ENCODE measurements at places on chromosomes 11 and 22. TPM values are rescaled to one million over a fixed set of nuclear protein-coding genes. Genes with fewer than 3 reads are reported as not detected.

Gene BTBD18
- not detected for total RNA-seq

Gene GDPD4
- total RNA-seq: not detected

Gene PKNOX2
- total RNA-seq: not detected

Gene BIRC3
- total RNA-seq: 101 TPM

GRCh38 chr11:127114035-127114434 lies 113.5 kb upstream of the KIRREL3 start:
- no peaks in the 10 kb centered on the region for H3K4me1 ChIP-seq
- H3K4me3 ChIP-seq: no peak overlapping the region
- no peak overlapping the region for H3K27ac ChIP-seq
- no peaks in the 10 kb centered on the region for H3K27me3 ChIP-seq

GRCh38 chr22:17431179-17431578 lies 61.9 kb downstream of the CECR2 start:
- H3K27me3 ChIP-seq: peaks cover 12% of the 10 kb centered on the region
- H3K36me3 ChIP-seq: no peaks in the 10 kb centered on the region
- H3K4me1 ChIP-seq: no peaks in the 10 kb centered on the region
- DNase-seq: no peak
- H3K4me3 ChIP-seq: no peak overlapping the region

DNA sequence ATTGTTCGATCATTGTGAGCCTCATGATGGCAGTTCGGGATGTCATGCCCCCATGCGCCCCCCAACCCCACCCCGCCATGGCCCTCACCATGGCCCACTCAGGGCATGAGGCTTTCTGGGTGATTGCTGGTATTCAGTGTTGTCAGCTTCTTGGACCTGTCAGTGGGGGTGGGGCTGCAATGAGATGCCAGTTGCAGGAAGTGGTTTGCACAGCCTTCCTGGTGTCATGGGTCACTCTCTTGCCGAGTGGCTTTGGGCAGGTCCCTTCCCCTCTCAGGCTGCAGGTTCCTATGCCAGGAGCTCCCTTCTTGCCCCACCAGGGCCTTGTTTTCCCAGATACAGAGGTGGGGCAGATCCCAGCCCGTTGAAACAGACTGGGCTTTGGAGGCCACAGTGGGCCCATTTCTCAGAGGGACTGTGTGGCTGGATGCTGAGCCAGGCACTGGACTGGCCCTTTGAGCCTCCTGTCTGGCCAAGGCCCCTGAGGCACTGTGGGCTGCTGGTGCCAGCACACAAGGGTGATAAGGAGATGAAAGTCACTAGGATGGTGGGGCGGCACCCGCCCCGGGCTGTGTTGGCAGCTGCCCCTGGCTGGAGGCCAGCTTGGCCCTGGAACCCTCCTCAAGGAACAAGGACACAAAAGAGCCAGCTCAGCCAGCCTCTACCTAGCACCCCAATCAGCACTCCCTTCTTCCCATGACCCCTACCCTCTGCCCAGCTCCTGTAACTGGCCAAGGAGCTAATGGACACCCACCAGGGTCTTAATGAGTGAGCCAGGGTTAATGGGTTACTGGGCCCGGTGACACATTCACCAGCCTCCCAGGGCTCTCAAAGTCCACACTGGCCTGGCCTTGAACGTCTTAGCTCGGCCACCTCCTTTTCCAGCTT lies 1.5 kb upstream of the GGT1 start:
- peaks cover 33% of the 10 kb centered on the region for H3K4me1 ChIP-seq
- H3K36me3 ChIP-seq: no peaks in the 10 kb centered on the region
- H3K27me3 ChIP-seq: no peaks in the 10 kb centered on the region
- H3K27ac ChIP-seq: no peak overlapping the region
- no peak for DNase-seq

GRCh38 chr22:49152127-49152938 lies 675.3 kb downstream of the BRD1 start:
- no peak overlapping the region for H3K4me3 ChIP-seq
- H3K27ac ChIP-seq: no peak overlapping the region
- H3K36me3 ChIP-seq: no peaks in the 10 kb centered on the region
- DNase-seq: no peak

- no peaks in the 10 kb centered on the region for H3K36me3 ChIP-seq
- peaks cover 51% of the 10 kb centered on the region for H3K27me3 ChIP-seq
- no peak overlapping the region for H3K4me3 ChIP-seq
These were observed 87.5 kb downstream of the TP53I11 start for GRCh38 chr11:44863231-44863630.

DNA sequence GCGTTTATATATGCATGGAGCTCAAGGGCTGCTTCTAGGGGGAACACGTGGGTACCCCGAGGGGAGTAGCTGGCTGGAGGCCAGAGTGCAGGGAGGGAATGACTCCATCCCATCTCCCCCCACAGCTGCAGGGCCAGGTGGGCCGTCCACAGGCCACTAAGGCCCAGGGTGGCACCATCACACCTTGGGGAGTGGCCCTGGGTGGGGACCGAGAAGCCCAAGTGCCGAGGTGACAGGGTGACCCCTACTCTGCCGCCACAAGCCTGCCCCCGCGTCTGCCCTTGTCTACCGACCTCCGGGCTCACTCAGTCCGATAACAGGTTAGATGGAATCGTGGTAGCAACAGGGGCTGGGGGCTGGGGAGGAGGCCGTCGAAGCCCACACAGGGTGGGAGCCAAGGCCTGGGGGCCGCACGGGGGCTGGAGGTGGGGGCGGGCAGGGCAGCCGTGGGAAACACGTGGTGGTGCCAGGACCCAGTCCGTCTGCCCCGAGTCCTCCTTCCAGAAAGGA lies 125.7 kb downstream of the KCNQ1OT1 start:
- H3K27me3 ChIP-seq: no peaks in the 10 kb centered on the region
- no peak overlapping the region for H3K4me3 ChIP-seq
- no peaks in the 10 kb centered on the region for H3K36me3 ChIP-seq
- H3K4me1 ChIP-seq: no peaks in the 10 kb centered on the region
- DNase-seq: no peak

All from activated T-helper 1 cell treated with anti-CD3 and anti-CD28 coated beads, Interleukin-12 subunit alpha, Interleukin-12 subunit beta, Interleukin-2, Interleukin-4 antibody, amounts not matched to agents 30 ng/mL and 10 ng/mL and 1 ng/mL, durations not matched to agents 14 hours and 24 hours and 36 hours (primary cell).